NCI-H1436 treated with DMSO at 0.1 percent for 48 hours (cell line): ENCODE measurements at places on chromosomes 1 and 21.

DNA sequence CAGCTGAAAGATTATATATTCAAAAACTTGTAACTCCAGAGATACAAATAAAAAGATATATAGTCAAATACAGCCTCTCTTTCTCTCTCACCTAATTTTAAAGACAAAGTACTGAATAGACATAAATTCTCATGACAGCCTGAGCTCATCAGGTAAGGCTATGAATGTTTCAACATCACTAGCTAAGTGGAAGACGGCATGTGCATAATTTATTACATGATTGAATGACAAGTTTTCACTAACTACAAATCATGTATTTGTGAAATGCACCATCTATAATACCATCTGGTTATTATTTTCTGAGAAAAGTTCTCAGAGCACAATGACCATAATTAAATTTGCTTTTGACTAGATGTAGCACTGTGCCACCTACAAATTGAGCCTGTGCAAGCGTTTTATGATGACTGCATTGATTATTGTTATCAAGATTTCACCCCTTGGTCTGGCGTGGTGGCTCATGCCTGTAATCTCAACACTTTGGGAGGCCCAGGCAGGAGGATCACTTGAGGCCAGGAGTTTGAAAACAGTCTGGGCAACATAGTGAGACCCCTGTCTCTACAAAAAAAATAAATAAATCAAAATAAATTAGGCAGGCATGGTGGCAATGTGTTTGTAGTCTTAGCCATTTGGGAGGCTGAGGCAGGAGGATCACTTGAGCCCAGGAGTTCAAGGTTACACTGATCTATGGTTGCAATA, 128.2 kb downstream of the APP start:
- DNase-seq, result no peak

- no peak for DNase-seq
These were observed 475.8 kb upstream of the OLFM3 start for GRCh38 chr1:102472520-102472919.

DNA sequence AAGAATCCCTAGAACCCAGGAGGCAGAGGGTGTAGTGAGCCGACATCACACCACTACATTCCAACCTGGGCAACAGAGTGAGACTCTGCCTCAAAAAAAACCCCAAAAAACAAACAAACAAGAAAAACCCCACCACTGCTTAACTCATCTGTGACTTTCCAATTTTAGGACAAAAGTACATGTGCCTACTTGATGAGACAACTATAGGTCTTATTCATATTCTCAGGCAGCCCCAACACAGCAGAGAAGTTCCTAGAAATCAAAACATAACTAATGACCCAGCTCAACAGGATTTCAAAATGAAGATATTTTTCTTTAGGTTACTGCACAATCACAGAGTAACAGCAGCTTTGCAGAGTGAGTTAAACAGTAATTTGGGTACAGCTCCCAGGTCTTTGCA, 26.4 kb downstream of the TIAM1 start:
- no peak for DNase-seq

DNA sequence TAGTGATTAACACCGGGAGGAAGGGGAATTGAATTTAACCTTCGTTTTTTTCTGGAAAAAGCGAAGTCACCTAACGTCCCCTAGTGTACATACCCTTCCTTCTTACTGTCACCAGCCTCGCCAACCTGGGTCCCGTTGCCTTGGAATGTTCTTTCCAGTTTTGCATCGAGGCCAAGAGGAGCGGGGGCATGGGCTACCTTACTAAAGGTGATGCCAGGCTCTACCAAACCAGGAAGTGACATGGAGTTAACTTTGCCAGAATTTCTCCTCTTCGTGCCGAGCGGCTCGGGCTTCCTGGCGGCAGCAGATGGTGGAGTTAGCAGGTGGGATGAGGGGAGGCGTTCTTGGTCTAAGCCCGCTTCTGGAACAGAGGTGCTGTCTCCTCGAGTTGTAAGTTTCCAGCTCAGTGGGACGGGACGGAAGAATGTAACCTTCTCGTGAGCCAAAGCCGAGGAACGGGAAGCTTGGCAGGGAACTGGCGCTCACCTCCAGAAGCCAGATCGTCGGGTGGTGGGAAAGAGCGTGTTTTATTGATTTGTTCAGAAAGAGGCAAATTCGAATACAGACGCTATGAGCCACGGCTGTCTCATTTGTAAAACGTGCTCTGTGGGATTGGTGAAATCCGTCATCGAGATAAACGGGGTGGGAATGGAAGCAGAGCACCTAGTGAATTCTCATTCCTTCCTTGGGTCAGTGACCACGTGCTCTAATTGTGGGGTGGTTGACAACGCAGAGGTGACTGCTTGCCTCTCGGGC, 486 bp downstream of the NIPAL3 start:
- no peak for DNase-seq

DNA sequence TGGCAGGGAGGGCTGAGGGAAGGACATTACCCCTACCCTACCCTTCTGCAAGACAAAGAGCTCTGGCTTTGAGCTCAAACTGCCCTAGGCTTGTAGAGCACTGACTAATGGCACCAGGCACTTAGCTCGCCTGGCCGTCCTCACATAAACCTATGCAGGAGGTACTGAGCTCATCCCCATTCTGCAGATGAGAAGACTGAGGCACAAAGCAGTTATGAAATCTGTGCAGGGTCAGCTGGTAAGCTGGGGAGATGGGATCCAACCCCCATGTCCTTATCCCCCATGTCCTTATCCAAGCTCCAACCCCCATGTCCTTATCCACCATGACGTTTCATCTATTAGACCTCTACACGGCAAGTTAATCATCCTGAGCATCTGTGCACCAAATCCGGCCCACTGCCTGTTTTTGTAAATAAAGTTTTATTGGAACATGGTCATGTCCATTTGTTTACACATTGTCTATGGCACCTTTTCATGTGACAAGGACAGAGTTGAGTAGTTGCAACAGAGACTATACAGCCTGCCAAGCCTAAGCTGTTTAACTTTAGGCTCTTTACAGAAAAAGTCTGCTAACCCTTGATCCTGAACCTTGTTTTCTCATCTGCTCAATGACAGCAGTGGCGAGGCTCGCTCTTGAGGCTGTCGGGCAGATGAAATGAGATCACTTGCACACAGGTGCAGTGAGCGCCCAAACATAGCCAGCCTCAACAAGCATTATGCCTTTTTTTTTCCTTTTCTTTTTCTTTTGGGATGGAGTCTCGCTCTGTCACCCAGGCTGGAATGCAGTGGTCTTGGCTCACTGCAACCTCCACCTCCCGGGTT, 86.8 kb downstream of the FBXO2 start:
- no peak for DNase-seq

DNA sequence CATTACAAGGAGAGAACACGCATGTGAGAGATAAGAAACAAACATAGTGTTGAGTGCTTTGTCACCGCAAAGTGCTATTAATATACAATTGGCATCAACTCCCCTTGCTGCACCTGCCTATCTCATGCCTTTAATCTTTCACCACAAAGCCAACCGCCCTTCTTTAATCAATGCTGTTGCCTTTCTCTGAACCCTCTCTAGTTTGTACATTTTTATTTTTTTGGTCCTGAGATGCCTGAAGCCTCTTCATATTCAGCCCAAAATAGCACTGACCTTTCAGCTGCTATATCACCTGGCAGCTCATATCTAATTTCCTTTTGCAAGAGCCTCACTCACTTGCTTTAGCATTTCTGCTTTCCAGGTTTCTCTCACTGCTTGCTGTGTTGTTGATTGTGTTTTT, 504.7 kb downstream of the NUF2 start:
- DNase-seq, result no peak

GRCh38 chr1:214957330-214958137, 125.0 kb upstream of the KCNK2 start:
- DNase-seq, result no peak

- no peak for DNase-seq
These were observed at the start of gene DPT for GRCh38 chr1:168728473-168729404. TSS of gene DPT (minus strand) at chr1:168729206. CDS start at chr1:168729174, 32 bp downstream.

DNA sequence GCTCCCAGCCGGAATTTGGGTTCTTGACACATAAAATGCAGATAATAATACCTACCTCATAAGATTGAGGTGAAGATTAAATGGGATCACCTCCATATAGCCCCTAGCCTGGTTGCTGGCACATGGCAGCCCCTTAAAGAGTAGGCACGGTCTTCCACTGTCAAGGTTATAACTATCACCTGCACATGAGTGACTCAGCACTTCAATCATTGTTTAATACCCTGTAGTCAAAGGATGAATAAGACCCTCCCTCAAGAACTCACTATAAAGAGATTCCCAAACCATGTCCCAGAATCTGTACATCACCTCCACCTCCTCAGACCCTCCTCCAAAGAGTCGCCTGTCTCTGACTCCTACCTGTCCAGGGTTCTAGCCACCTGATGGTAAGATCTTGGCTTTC, 6.5 kb upstream of the LMNA start:
- no peak for DNase-seq

- no peak for DNase-seq
These were observed 5.4 kb downstream of the SPEN start for GRCh38 chr1:15852828-15853302.

DNA sequence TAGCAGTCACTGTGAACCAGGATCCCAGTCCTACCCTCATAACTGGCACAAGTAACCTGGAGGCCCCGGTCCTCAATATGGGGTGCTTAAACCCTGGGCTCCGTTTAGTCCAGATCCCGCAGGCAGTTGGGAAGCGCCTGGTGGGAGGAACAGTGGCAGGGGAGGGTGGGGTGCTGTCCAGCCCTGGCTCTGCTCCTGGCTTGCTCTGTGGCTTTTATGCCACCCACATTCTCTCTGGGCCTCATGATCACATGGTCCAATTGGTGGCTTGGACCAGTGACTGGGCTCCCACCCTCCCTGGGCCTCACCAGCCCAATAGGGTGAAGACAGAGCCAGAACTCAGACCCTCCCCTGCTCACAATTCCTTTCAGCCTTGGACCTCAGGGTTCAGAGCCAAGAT, 2.9 kb downstream of the CD164L2 start:
- no peak for DNase-seq

DNA sequence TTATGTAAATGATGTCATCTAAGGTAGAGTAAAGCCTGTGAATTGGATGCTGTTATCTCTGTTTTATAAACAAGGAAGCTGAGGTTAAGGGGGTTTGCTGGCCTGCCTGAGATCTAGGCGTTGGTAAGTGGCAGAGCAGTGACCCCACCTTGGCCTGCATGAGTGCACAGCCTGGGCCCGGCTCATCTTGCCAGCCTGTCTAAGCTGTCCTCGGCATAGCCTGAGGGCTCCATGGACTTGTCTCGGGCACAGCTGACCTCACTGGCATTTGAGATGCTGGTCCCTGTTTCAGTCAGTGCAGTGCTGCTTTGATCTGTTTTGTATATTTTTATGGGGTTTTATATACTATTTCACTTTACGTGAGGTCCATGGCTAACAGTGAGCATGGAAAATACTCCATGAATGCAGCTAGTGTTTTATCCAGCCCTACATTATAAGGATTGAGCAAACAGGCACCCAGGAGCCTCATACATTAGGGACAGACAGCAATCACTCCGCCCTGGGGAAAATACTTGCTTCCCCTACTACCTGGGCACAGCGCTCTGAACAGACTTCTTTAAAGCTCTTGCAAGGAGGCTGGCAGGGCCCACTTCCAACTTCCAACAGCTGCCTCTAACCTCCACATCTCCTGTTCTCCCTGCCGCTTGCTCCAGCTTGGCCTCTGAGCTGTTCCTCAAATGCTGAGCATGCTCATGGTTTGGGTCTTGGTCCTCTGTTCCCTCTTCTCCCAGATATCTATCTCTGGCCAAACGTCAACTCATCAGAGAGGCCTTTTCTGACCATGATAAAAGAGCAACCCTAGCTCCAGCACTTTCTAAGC, 150.6 kb upstream of the HMGB4 start:
- no peak for DNase-seq
